ENCODE measurements at places on chromosomes 12 and 14.

GRCh38 chr12:12266389-12266872 lies 413 bp downstream of the LRP6 start:
- DNase-seq: no peak

DNA sequence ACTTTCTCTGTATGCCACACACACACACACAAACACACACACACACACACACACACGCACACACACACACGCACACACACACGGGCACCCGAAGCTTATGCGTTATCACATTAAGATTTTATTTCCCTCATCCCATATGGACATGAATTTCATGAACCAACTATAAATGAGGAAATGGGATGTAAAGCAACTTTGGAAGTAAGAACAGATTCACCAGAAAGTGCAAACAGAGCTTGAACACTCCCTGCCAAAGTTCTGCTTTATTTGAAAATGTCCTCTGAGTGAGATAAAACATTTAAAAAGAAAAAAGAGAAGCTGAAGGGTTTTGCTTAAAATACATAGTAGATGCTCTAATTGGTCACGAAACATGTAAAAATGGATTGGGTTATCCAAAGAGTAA lies 90.4 kb upstream of the OTX2 start:
- DNase-seq: no peak

GRCh38 chr12:121709478-121709961 lies 3.0 kb upstream of the TMEM120B start:
- no peak for DNase-seq

DNA sequence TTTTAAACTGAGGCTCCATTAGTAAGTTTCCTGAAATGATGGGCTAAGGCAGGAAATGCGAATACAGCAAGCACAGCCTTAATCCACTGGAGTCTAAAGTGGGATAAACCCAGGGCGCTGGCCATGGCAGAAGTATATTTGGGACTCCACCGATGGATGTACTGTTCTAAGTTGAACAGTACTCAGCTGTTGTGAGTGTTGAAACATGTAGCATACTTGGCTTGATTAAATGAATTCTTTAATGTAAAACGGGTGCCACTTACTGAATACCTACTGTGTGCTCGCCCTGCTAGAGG lies 996 bp downstream of the SSPN start:
- DNase-seq: no peak

- no peak for DNase-seq
Measured at GRCh38 chr12:76032043-76032981, 736 bp upstream of the PHLDA1 start.
